ENCODE measurements at places on chromosomes 3 and 15.

DNA sequence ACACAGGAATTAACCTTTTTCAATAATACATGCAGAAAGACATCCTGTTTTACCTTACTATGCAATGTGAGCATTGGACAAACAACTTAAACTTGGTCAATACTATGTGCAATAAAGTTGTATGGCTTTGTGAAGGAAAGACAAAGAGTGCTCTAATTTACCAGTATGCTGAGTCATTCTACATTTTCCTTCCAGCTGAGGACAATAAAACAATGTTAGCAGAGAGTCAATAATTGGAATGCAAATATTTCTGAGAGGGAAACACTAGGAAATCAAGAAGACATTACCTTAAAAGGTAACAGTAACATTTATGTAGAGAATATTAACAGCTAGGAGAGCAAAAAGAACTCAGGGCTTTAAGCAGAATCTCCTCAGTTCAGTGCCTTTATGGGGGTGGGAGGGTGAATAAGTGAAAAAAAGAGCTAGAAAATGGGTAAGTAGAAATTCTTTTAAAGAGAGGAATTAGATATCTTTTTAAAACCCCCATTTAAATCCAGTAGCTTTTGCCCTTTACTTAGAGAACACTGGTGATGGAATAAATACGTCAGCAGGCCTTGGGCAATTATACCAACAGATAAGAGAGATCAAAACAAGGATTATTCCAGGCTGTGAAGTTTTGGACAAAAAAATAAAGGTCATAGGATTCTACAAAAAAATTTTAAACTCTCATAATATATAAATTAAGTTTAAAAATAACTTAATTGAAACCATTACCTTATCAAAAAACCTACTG is 11.6 kb upstream of the HGD start:
- no peak for DNase-seq

DNA sequence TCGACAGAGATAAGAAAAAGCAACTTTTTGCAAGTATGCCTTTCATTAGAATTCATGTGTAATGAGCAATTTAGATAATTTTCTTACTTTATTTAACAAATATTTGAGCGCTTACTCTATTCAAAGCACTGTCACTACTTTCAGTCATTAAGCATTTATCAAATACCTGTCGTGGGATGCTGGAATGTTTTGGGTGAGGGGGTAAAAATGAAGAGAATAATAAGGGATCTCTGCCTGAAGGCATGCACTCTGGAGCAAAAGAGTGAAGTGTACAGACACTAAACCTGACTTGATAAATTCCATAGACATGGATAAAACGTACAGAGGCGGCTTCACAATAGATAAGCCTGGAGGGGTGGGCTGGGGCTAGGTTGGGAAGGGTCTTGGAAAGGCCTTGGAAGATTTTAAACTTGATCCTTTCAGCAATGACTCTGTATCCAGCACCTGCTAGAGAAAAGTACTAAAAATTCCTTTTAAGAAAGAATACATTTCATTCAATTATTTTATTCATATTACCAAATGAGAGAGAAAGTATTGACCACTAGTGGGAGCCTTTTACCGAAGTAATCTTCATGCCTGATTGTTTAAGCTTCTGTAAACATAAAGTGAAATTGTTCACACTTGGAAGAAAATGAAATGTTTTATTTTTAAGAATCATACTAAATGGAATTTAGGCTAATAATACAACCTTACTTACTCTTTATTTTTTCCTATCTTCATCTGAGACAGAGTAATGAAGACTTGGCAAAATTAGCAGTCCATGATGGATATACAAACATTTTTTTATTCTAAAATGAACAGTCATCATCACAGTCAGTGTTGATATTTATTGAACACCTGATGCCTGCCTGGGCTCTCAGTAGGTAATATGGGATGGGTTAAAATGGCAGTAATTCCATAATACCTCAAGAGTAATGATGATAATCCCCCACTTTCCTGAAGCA is 113.2 kb downstream of the PPP2R3A start:
- no peak for DNase-seq

DNA sequence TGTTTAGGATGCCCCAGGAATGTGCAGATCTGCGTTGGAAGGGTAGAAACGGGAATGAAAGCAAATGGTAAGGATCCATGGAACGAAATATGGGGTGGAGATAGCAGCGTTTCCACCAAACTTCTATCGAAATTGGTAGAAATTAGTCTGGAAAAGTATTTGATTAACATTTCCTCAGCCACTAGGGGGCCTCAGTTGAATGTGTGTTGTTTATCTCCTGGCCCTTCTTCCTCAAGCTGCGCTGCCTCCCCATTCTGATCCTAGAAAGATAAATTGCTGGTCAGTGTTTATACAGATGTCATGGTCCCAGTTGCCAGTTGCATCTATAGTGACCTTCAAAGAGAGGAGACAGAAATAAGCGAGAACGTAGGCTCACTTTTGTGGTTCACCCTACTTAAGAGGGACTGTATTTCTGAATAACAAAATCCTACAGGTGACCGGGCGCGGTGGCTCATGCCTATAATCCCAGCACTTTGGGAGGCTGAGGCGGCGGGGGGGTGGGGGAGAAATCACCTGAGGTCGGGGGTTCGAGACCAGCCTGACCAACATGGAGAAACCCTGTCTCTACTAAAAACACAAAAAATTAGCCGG is 457.1 kb downstream of the SQOR start:
- DNase-seq: no peak

GRCh38 chr15:60464836-60465630 is 13.9 kb downstream of the ICE2 start:
- no peak for DNase-seq

- DNase-seq: no peak
Measured at GRCh38 chr3:171833789-171834460, 9.2 kb upstream of the TMEM212 start.

Measured in activated T-helper 9 cell treated with anti-CD3 and anti-CD28 coated beads, Interleukin-2, amount 50 U/mL, for 16 hours (primary cell).